ENCODE measurements at places on chromosomes 2 and 18.

GRCh38 chr2:164593541-164593940 is 27.7 kb downstream of the GRB14 start:
- DNase-seq = no peak

GRCh38 chr2:37335604-37336003 is 8.8 kb upstream of the QPCT start:
- no peak for DNase-seq

GRCh38 chr2:38148501-38148900 is 72.5 kb upstream of the CYP1B1 start:
- DNase-seq = no peak

DNA sequence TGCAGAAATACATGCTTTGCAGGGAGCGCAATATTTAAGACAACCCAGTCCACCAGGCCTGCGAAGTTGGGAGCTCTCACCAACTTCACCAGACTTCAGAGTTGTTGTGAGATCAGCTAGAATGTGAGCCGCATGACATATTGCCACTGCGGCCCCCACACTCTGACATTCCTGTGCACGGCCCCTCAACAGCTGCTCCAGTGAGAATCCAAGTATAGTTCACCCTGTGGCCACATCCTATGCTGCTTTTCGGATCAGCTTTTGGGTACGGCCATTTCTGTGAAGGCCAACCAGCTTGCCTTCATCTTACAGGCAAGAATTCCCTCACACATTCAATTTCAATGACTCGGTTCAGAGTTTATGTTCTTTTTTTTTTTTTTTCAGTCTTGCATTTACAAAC is 177.8 kb downstream of the SOX11 start:
- DNase-seq = no peak
